ENCODE measurements at places on chromosomes 4 and X. TPM values are rescaled to one million over a fixed set of nuclear protein-coding genes. Genes with fewer than 3 reads are reported as not detected.

PNMA3 gene
- not detected for total RNA-seq

TLR6 gene
- 0.73 TPM for total RNA-seq

DNA sequence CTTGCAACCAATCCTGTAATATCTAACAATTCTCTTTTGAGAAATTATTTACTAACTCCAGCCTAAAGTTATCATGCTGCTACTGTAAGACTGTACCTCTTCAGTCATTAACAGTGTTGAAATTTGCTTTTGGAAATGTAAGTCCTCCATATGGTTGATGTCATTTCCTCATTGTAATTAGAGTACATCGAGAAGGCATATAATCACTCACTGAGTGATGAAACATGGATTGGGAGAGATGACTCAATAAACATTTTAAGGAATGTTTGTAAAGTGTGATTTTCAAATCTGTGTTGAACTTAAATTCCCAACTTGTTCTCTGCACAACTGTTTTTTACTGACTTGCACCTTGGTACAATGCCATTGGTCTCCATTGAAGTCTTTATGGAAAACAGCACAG lies 61.2 kb downstream of the HMGB2 start:
- no peak for DNase-seq

GRCh38 chrX:103616676-103617186 lies 9.0 kb downstream of the TCEAL3 start:
- DNase-seq = no peak

- DNase-seq = no peak
These were observed 21.5 kb upstream of the SYTL5 start for GRCh38 chrX:37984880-37985279.
